ENCODE measurements at places on chromosomes 6 and 20.

DNA sequence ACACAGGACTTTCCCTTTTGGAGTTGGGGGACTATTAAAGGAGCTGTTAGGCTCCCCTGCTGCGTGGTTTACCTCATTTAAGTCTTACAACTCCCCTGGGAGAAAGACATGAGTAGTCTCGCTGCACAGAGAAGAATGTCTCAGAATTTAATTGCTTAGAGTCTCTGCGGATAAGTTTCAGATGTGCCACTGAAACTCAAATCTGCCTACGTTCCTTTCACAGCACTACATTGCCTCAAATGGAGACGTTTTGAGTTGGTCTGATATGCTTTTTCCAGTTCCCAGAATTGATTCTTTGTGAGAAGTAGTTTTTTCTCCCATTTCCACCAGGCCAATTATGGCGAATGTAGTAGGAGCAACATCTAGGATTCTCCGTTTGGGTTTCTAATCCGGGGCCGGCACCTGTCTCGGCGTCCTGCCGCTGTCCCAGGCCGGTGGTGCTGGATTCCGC, 532 bp upstream of the SLC35F1 start:
- no peak for DNase-seq

GRCh38 chr6:37077905-37078296, 72.4 kb downstream of the FGD2 start:
- DNase-seq, result no peak

- DNase-seq, result no peak
These were observed 321.8 kb upstream of the HSF2 start for GRCh38 chr6:122077603-122078002.

DNA sequence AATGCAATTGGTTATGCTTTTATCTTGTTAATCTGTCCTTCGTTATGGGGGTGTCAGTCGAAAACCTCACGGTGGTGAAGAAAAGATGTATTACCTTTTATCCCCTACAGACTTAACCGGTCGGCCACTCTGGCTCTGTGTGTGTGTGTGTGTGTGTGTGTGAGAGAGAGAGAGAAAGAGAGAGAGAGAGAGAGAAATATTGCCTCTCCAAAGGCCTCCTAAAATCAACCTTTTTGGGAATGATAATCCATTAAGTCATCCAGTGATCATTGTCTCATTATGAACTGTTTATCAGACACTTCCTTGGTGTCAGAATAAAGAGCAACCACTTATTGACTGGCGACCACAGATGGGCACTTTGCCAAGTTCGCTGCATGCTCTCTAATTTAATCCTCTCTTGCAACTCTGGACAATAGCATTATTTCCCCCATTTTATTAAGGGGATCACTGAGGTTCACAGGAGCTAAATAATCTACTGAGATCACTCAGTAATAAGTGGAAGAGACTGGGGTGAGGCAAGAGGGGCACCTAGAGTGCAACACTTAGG, 30.7 kb downstream of the SLC35D3 start:
- no peak for DNase-seq

- DNase-seq, result no peak
These were observed 6.9 kb downstream of the MANBAL start for GRCh38 chr20:37296371-37296770.

DNA sequence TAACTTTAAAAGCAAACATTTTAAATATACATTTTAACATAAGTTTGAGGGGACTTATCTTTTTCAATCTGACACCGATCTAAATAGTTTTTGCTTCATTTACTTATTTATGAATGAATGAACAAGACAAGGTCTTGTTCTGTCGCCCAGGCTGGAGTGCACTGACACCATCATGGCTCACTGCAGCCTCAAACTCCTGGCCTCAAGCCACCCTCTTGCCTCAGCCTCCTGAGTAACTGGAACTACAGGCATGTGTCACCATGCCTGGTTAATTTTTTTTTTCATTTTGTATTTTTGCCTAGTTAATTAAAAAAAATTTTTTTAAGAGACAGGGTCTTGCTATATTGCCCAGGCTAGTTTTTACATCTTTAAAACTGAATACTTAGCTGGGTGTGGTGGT, 25.4 kb downstream of the FBXO9 start:
- no peak for DNase-seq

DNA sequence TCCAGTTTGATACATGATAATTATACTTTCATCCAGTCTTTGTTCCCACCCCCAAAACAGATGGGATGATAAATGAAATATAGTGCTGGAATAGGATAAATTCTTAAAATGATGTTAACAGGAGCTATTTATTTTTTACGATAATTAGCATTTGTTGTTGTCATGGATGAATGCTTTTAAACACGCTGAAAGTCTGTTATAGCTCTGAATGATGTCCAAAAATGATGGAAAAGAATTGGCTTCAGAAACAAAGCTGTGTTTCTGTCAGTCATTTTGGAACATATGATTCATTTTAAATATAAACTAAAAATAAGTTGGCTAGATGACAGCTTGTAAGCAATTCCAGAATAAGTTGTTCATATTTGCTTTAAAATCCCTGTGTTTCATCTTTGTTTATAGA, 237.4 kb downstream of the GRIK2 start:
- DNase-seq, result no peak

DNA sequence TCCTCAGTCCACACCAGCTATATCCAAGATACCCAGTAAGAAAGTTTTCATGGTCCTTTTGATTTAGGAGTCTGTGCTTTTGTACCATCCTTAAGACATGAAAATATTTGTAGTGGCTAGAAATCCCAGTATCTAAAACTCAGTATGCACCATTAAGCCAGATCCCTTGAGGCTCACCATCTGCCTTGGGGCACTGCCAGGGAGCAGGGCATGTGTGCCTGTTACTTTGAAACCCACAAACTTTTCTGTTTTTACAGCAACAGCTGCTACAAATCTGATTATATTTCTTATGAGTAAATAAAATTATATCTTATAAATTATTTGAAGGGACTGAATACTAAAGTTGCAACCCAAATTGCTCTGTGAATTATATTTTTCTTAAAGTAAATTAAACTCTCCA, 290.5 kb upstream of the MANEA start:
- no peak for DNase-seq

DNA sequence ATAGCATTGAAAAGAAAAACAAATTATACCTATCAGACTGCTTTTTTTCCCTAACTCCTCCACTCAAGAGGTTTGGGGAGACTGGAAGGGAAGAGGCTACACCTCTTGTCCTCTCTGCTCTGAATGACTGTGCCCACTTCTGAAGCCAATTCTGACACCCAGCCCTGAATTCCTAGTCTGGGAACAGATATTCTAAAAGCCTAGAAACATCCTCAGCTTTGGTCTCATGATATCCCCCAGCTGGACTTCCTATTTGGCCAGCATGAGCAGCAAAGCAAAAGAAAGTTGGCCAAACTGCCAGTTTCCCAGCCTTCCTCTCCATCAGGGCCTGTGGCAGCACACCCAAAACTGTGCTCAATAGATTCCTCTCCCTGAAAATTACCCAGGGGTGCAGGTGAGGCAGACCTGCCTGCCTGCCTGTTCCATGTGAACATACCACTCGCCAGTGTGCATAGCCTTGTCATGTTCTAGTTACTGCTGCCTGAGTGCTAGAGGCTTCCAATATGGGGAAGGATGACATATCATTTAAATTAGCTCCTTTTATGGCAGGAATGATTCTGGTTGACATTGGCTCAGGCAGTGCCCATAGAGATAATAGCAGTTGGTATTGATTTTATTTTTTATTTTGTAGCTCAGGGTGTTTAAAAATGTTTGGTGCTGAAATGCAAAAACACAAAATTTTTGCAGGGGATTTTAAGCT, 152.1 kb upstream of the RIN2 start:
- no peak for DNase-seq

DNA sequence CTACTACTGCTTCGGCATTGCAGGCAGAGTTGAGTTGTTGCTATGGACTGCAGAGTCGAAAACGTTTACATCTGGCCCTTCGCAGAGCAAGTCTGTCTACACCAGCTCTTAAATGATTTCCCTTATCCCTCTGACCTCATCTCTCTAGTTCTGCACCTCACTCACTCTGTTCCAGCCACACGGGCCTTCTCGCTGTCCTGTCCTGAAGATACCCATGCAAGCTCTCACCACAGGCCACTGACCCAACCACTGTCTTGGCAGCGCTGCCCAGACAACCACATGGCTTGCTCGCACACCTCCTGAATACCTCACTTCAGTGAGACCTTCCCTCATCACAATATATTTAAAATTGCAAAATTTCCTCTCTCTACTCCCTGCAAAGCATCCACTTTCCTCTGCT, 31.4 kb downstream of the B4GALT5 start:
- DNase-seq, result no peak

DNA sequence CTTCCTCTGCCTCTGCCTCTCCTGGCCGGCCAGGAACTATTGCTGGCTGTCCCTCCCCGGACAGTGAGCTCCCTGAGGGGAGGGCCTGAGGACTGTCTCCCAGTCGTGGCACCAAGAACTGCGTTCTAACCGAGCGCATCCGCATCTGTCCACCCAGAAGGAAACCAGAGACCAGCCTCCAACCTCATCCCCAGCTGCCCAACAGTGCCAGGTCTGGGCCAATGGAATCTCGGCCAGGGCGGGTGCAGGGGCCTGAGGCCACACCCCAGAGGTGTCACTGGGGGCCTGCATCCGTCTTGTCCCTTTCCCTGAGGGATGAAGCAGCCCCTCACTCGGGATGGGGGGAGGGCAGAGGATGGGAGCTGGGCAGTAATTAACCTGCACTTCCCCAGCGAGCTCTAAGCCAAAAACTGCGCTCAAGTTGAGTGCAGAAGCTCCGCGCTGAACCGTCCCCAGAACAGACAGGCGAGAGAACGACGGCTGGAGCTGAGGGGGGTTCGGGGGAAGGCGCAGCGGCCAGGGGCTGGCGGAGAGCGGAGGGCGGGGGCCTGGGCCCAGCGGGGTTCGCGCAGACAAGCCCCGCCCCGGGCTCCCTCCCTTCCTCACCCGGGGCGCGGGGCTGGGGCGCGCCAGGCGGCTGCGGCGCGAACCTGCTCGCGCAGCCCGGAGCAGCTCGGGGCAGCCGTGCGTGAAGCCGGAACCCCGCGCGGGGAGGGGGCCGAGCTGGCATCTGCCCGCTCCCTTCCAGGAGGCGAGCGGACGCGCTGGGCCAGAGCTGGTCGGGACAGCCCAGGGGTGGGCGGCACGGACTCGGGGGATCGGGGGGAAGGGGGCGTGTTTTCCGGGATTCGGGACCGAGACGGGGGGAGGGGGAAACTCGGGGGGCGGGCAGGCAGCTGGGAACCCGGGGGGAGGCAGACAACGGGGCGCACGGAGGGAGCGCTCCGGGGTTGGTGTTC, 1.4 kb downstream of the TFEB start:
- DNase-seq, result peak; percentile 52

GRCh38 chr6:116158641-116159040, 32.7 kb upstream of the COL10A1 start:
- DNase-seq, result no peak
